Right lobe of liver (tissue), 6 donors: ENCODE measurements at places on chromosomes 1 and 21. TPM values are rescaled to one million over a fixed set of nuclear protein-coding genes. Genes with fewer than 3 reads are reported as not detected.

GRCh38 chr1:177615251-177615650 is 354.6 kb downstream of the SEC16B start:
- H3K4me3 ChIP-seq, result no peak overlapping the region
- H3K36me3 ChIP-seq, result no peaks in the 10 kb centered on the region
- no peak overlapping the region for H3K27ac ChIP-seq

- no peaks in the 10 kb centered on the region for H3K36me3 ChIP-seq
- no peak for DNase-seq
- H3K4me3 ChIP-seq, result no peak overlapping the region
- no peak overlapping the region for H3K27ac ChIP-seq
- no peaks in the 10 kb centered on the region for H3K27me3 ChIP-seq
These were observed 5.3 kb upstream of the PRRC2C start for GRCh38 chr1:171480035-171480434.

DNA sequence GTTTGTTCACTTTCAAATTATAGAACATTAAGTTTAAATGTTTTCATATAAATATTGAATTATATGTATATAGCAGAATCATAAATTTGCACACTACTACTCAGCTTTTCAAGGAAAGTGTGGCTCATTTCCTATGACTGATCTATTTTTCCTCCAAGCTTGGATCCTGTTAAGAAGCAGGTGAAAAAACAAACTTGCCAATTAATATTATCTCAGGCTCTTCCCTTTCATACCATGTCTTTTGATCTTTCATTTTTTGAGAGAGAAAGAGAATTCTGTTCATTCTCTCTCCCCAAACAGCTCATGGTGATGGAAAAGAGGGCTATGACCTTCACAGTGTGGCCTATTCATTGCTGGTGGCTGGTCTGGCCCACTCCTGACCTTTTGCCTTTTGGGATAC is 43.7 kb downstream of the SEC16B start:
- H3K4me1 ChIP-seq, result no peaks in the 10 kb centered on the region
- DNase-seq, result no peak
- H3K27ac ChIP-seq, result no peak overlapping the region
- no peaks in the 10 kb centered on the region for H3K27me3 ChIP-seq
- H3K4me3 ChIP-seq, result no peak overlapping the region
- H3K36me3 ChIP-seq, result no peaks in the 10 kb centered on the region

DNA sequence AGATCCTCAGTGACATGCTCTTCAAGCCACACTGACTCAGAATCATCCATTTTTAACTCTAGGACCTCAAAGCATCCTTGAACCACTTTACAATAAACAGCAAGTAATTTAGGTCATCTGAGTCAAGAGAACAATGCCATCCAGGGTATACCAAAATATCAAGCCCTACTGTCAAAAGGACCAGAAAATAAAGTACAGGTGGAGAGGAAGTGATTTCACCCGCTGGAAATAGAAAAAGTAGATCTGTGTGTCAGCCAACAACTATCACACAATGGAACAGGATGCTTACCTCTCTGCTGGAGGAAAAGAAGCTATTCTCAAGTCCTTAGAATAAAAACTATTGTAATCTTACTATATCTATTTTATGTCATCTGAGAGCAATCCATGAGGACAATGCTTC is 37.0 kb downstream of the RERE start:
- H3K4me1 ChIP-seq, result peaks cover 16% of the 10 kb centered on the region
- no peaks in the 10 kb centered on the region for H3K27me3 ChIP-seq
- DNase-seq, result no peak
- H3K27ac ChIP-seq, result no peak overlapping the region
- H3K36me3 ChIP-seq, result no peaks in the 10 kb centered on the region

- no peaks in the 10 kb centered on the region for H3K27me3 ChIP-seq
- no peaks in the 10 kb centered on the region for H3K4me1 ChIP-seq
- DNase-seq, result no peak
- no peaks in the 10 kb centered on the region for H3K36me3 ChIP-seq
- no peak overlapping the region for H3K4me3 ChIP-seq
- no peak overlapping the region for H3K27ac ChIP-seq
These were observed 10.1 kb downstream of the ADAMTS5 start for GRCh38 chr21:26956813-26957212.

GRCh38 chr1:7694600-7695496 is 76.2 kb upstream of the VAMP3 start:
- no peak overlapping the region for H3K4me3 ChIP-seq
- H3K27me3 ChIP-seq, result no peaks in the 10 kb centered on the region
- H3K27ac ChIP-seq, result no peak overlapping the region
- DNase-seq, result no peak
- no peaks in the 10 kb centered on the region for H3K36me3 ChIP-seq

DNA sequence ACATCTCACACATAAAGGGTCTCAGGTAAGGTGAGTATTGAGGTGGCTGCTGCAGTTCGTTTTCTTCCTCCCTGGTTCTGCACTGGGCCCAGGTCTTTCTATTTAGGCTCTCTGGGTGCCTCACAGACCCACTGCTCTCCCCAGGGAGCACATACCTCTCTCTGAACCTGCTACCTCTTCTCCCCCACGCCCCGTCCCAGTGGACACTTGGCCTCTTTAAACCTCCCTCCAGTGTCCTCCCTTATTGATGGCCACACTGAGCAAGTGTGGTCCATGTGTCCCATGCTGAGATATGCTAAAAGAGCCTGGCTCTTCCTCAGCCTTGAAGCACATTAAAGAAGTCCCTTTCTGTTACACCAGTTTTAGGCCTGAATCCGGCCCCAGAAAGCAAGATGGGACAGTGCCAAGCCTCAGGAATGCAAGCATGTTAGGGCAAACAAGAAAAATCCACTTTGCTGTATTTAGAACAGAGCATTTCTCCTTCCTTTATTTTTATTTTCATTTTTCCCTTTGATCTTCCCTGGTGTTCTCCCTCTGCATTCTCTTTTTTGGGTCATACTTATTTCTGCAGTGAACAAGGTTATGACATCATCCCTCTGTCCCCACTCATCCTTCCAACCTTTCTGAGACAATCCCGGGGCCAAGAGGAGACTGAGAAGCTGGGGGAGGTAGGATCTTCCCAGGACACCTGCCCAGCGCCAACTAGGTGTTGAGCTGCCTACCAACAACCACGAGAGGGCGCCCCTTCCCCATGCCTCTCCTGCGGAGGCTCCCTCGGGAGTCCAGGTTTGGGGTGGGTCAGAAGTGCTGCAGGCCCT is 5.0 kb upstream of the CHI3L2 start:
- no peaks in the 10 kb centered on the region for H3K4me1 ChIP-seq
- no peaks in the 10 kb centered on the region for H3K27me3 ChIP-seq
- no peak overlapping the region for H3K27ac ChIP-seq
- no peak overlapping the region for H3K4me3 ChIP-seq

GRCh38 chr1:112637254-112638109 is 17.9 kb downstream of the CAPZA1 start:
- DNase-seq, result no peak
- no peak overlapping the region for H3K4me3 ChIP-seq
- H3K36me3 ChIP-seq, result no peaks in the 10 kb centered on the region
- peak overlapping the region; percentile 3 for H3K27ac ChIP-seq
- no peaks in the 10 kb centered on the region for H3K27me3 ChIP-seq

DNA sequence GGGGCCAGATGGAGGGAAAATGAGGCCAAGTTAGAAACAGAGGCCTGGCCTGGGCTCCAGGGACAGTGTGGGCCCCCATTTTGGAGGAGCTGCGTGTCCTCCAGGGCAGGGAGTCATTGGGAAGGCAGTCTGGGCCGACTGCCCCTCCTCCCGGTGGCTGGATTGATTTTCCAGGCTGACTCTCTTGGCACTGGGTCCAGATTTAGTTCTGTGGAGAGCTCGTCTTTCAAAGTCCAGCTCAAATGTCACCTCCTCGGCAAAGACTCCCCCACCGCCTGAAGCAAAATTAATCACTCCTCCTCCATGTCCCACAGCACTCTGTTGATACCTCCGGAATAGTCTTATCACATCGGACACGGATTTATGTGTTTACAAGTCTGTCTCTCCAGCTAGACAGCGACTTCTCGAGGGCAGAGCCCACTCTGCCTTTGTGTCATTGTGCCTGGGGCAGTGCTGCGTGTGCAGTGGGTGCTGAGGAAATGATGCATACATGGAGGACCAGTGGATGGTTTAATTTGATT is 175.1 kb downstream of the CAMTA1 start:
- H3K4me3 ChIP-seq, result peak overlapping the region; percentile 18
- no peaks in the 10 kb centered on the region for H3K27me3 ChIP-seq
- peaks cover 16% of the 10 kb centered on the region for H3K4me1 ChIP-seq
- no peak overlapping the region for H3K27ac ChIP-seq

- H3K27me3 ChIP-seq, result no peaks in the 10 kb centered on the region
- no peak overlapping the region for H3K27ac ChIP-seq
- H3K4me3 ChIP-seq, result no peak overlapping the region
- no peaks in the 10 kb centered on the region for H3K36me3 ChIP-seq
- H3K4me1 ChIP-seq, result no peaks in the 10 kb centered on the region
These were observed 205.8 kb upstream of the PLXNA2 start for GRCh38 chr1:208449951-208450350.

DNA sequence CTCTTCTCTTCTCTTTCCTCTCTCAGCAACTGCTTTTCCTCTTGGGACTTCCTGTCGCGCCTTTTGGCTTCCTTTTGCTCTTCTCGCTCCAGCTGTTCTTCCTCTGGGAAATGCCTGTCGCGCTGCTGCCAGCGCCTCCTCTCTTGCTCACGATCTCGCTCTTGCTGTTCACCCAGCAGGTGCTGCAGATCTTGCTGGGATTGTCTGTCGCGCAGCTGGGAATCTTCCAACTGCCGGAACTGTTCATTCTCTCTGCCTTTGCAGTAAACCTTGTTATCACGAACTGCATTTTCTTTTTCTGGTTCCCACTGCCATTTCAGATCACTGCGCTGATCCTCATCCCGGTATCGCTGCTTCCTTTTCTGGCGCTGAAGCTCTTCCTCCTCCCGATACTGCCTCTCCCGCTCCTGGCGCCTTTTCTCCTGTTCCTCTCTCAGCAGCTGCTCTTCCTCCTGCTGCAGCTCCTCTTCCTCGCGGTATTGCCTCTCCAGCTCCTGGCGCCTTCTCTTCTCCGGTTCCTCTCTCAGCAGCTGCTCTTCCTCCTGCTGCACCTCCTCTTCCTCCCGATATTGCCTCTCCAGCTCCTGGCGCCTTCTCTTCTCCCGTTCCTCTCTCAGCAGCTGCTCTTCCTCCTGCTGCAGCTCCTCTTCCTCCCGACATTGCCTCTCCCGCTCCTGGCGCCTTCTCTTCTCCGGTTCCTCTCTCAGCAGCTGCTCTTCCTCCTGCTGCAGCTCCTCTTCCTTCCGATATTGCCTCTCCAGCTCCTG is 5.8 kb downstream of the TCHH start:
- no peaks in the 10 kb centered on the region for H3K36me3 ChIP-seq
- no peak overlapping the region for H3K27ac ChIP-seq
- peaks cover 5% of the 10 kb centered on the region for H3K4me1 ChIP-seq
- H3K27me3 ChIP-seq, result peaks cover 4% of the 10 kb centered on the region

GRCh38 chr1:57761628-57762027 is 337.8 kb upstream of the DAB1 start:
- no peak overlapping the region for H3K4me3 ChIP-seq
- DNase-seq, result no peak
- no peaks in the 10 kb centered on the region for H3K4me1 ChIP-seq
- no peaks in the 10 kb centered on the region for H3K36me3 ChIP-seq
- no peaks in the 10 kb centered on the region for H3K27me3 ChIP-seq

GRCh38 chr21:41526478-41527087 is 18.6 kb upstream of the TMPRSS2 start:
- no peaks in the 10 kb centered on the region for H3K27me3 ChIP-seq
- no peak overlapping the region for H3K4me3 ChIP-seq
- DNase-seq, result peak; percentile 79
- H3K27ac ChIP-seq, result peak overlapping the region; percentile 67

GRCh38 chr1:1204998-1205768 is 1.2 kb downstream of the TNFRSF18 start:
- peak; percentile 53 for DNase-seq
- H3K27me3 ChIP-seq, result no peaks in the 10 kb centered on the region
- no peak overlapping the region for H3K4me3 ChIP-seq
- no peaks in the 10 kb centered on the region for H3K36me3 ChIP-seq
- H3K4me1 ChIP-seq, result no peaks in the 10 kb centered on the region

- H3K27me3 ChIP-seq, result no peaks in the 10 kb centered on the region
- no peaks in the 10 kb centered on the region for H3K4me1 ChIP-seq
- DNase-seq, result no peak
- H3K4me3 ChIP-seq, result no peak overlapping the region
- no peaks in the 10 kb centered on the region for H3K36me3 ChIP-seq
- no peak overlapping the region for H3K27ac ChIP-seq
These were observed 110.3 kb upstream of the CHRM3 start for GRCh38 chr1:239276051-239276450.

GRCh38 chr1:6911974-6912373 is 126.7 kb downstream of the CAMTA1 start:
- no peak for DNase-seq
- H3K27me3 ChIP-seq, result no peaks in the 10 kb centered on the region
- H3K4me3 ChIP-seq, result no peak overlapping the region
- H3K36me3 ChIP-seq, result no peaks in the 10 kb centered on the region

Gene CLCA4
- total RNA-seq, result not detected

Gene TNFSF18
- total RNA-seq, result not detected

Gene PIGC
- total RNA-seq, result 10.8 TPM

Gene WNT3A
- not detected for total RNA-seq

Gene EDARADD
- total RNA-seq, result 0.26 TPM

Gene RALGPS2
- 26.1 TPM for total RNA-seq

Gene FMO4
- total RNA-seq, result 27.7 TPM

Gene MROH7
- total RNA-seq, result 0.86 TPM
